ENCODE measurements at places on chromosomes 3 and 15.

DNA sequence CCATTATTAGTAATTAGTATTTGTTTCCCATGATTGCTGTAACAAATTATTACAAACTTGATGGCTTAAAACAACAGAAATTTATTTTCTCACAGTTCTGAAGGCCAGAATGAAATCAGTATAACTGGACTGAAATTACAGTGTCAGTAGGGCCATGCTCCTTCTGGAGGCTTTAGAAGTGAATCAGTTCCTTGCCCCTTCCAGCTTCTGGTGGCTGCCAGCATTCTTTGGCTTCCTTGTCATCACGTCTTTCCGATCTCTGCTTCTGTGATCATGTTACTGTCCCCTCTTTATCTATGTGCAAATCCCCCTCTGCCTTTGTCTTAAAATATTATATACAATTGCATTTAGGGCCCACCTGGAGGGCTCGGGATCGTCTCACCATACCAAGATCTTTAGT, 92.0 kb downstream of the FOXB1 start:
- DNase-seq = no peak

DNA sequence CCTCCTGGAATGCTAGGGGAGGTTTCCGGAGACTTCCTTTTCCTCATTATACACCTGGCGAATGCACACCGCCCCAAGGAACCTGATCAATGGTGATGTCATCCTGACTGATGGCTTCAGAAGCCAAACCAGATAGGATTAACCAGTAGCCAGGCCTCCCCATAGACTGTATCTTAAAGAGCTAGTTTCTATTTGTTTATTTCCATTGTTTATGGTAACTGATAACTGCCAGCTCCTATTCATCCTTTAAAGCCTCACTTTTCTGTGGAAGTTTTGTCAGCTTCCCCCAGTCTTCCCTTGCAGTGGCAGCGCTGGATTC, at the start of gene MKRN2OS:
MKRN2OS (minus strand) TSS at position 27 of the 319 bp plus-strand sequence. CDS start 35 bp downstream, outside the sequence.
- no peak for DNase-seq

GRCh38 chr15:35067496-35068347, 17.4 kb downstream of the NANOGP8 start:
- no peak for DNase-seq

DNA sequence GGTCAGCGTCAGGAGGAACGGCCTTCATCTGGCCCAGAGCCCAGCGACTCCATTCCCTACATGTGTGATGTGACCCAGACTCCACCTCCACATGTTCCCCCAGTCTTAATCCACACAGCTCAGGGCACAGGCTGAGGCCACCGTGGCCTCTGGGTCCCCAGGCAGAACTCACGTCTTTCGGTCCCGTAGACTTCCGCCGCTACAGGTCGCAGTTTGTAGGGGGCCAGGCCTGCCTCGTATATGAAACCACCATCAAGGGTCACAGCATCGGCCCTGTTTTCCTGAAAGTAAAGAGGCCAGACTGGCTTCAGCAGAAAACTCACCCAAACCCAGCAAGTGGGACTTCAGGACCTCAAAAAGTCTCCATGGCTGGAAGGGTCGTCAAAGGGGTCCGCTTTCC, 8.6 kb downstream of the LTF start:
- DNase-seq = no peak

DNA sequence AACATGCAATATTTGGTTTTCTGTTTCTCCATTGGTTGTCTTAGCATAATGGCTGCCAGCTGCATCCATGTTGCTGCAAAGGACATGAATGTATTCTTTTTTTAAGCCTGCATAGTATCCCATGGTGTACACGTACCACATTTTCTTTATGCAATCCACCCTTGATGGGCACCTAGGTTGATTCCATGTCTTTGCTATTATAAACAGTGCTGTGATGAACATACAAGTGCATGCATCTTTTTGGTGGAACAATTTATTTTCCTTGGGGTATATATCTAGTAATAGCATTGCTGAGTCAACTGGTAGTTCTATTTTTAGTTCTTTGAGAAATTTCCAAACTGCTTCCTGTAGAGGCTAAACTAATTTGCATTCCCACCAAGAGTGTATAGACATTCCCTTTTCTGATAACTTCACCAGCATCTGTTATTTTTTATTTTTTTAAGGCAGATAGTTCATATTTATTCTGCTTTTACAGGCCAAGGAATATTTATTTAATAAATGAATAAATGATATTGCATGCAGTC, 62.4 kb upstream of the NPHP3 start:
- DNase-seq = no peak

DNA sequence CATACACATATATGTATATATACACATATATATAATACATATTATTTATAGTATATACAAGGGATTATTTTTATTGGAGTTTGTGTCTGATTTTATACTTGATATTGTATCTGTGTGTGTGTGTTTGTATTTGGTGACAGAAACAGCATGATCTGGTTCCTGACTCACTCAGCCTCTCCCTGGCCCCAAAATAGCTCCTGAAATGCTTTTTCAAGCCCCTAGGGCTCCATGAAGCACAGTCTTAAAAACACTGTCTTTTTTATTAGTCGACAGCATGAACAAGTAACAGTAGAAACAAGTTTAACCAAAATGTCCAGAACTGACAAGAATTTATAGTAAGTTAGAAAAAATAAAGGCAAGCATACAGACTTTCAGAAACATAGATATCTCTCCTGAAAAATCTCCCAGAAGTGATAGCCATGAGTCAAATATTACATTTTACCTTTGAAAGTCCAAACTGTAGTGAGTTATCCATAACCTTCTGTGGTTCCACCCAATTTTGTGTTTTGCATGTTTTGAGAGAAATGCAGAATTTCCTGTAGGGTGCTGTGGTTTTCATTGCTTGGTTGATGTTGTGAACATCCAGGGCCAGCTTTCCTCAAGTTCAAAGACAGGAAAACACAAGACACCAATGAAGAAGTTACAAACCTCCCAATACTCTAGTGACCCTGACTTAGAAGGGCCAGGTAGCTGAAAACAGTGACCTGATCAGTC, 98.5 kb upstream of the CCDC80 start:
- no peak for DNase-seq

GRCh38 chr15:59436774-59437141, 1.2 kb upstream of the FAM81A start:
- no peak for DNase-seq

- no peak for DNase-seq
Observed at GRCh38 chr15:101115786-101116680, 135.8 kb downstream of the CHSY1 start.

- peak; percentile 25 for DNase-seq
Observed at GRCh38 chr3:133038089-133038730, at the start of gene TMEM108. Gene TMEM108, plus strand, starts transcription at chr3:133038391.

DNA sequence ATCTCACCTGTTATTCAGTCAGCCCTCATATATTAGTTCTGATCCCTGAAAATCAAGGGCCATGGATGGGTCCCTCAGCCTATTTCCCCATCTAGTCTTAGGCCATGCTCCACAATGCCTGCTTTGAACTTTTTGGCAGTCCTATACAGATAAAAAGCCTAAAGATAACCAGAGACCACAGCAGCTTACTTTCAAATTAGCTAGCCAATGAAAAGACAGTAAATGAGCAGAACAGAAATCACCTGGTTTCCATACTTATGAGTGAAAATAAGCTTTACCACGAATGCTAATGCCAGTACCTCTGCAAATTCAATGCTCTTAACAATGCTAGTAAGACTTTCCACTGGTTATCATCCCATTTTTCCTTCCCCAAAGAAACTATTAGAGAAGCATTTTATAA, 141.6 kb upstream of the SPRED1 start:
- no peak for DNase-seq

DNA sequence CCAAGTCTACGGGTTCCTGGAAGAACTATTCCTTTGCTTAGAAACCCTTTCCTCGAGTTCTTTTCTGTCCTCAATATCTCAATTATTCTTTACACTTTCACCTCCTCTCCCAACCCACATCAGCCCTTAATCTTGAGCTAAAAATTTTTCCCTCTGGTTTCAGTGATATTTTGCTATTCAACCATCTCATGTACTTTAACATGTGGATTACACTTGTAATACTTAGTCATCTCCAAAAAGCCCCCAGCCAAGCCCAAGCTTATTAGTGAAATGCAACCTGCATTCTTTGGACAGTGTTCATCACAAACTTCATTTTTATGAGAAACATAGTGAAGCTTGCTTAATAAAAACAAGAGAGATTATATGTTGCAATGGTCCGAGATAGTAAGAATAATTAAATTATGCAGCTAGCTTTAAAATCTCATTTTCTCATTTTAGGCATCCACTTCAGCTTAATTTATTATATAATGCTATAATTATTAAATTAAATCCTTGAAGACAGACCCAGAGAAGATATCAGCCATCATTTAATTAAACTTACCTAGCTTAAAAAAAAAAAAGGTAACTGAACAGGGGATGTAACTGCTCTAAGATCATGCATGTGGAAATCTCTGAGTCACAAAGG, 534.5 kb upstream of the TBL1XR1 start:
- DNase-seq = no peak

DNA sequence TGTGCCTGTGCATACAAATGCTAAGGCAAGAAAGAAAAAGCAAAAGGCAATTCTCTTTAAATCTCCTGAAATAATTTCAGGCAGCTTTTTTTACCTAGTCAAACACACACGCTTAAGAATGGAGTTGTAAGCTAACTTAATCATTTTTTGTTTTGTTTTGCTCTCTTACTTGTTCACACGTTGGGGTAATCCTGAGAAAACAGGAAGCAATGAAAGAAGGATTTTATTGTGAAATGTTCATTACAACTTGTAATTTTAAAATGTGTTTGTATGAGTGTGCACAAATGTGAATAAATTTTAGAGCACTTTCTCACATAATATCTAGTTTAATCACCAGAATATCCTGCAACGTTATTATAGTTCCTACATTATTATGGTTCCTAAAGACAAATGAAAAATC, 263.8 kb downstream of the LPP start:
- no peak for DNase-seq

- DNase-seq = no peak
Observed at GRCh38 chr3:57974796-57975388, 33.3 kb upstream of the FLNB start.

GRCh38 chr3:165443664-165444063, 247.5 kb upstream of the SLITRK3 start:
- DNase-seq = no peak

DNA sequence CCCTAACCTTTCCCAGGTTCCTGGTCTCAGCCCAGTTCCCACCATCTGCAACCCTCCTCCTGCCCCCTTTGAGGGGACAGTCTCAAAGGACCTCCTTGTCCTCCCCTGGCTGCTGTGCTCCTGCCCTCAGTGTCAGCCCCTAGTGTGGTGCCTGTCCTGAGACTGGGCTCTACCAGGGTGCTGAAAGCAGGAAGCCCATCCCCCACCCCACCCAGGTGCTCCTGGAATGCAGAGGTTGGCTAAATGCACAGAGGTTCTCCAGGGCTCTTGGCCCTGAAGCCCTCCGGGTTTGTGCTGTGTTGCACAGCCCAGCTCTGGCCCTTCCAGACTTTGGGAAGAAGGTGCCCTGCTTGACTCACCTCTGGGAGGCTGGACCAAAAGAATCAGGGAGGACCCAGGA, 21.8 kb downstream of the C3orf18 start:
- no peak for DNase-seq

DNA sequence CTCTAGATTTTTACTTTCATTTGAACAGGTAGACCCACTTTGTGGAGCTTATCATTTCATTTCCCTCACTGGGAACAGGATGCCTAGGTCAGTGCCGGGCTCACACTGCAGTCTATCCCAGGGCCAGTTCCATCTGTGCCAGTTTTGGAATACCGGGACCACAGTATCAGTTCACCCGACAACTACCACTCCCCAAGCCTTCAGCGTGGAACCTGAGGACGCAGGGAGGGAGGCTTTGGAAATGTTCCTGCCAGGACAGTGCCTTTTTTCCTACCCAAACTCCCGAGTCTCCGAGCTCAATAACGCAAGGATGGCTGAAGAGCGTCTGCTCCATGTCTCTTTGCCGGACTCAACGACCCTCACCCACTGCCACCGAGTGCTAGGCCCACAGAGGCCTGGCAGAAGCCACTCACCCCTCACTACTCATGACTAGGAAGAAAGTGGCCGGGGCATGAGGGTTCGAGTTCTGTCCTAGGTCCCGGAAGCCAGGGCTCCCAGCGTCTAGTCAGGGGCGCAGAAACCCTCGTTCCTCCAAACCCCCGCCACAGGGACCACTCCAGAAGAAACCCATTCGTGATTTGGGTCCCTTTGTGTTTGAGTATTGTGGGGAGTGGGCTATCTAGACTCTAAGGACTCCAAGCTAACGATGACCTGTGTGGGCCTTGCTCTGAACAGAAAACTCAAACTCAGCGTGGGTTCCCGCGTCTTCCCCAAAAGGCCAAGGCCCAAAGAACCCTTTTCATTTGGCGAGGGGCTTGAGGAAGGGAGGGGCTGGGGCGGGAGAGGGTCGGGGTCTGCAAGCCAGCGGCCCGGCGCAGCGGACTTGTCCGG, 11.4 kb downstream of the ZIC1 start:
- no peak for DNase-seq

GRCh38 chr3:40247714-40248454, 61.6 kb upstream of the EIF1B start:
- DNase-seq = no peak
